Hair follicle dermal papilla cell (primary cell): ENCODE measurements at places on chromosomes 7 and 10. TPM values are rescaled to one million over a fixed set of nuclear protein-coding genes. Genes with fewer than 3 reads are reported as not detected.

The HACD1 gene
- 43.2 and 46.1 TPM in 2 replicates for total RNA-seq

The GIMAP5 gene
- total RNA-seq, result under 0.01 TPM in 1 of 2 replicates, not detected in the other

The GPR85 gene
- total RNA-seq, result 2.4 and 2.8 TPM in 2 replicates

The BMPER gene
- total RNA-seq, result 93.3 and 132 TPM in 2 replicates

The THSD7A gene
- total RNA-seq, result 0.49 and 1.9 TPM in 2 replicates

The C10orf62 gene
- total RNA-seq, result 0.49 TPM in 1 of 2 replicates, not detected in the other

The KAZALD1 gene
- total RNA-seq, result 9.1 and 9.7 TPM in 2 replicates

The SPDYE16 gene
- 0.16 TPM in 1 of 2 replicates, not detected in the other for total RNA-seq

The NEUROG3 gene
- not detected in 2 replicates for total RNA-seq

The CALCR gene
- not detected in 2 replicates for total RNA-seq

The LBX1 gene
- total RNA-seq, result not detected in 2 replicates

The HOXA10 gene
- total RNA-seq, result not detected in 2 replicates

The CABCOCO1 gene
- total RNA-seq, result 2.8 and 8.3 TPM in 2 replicates

The ETV1 gene
- total RNA-seq, result 12.8 and 28.9 TPM in 2 replicates

The MKX gene
- total RNA-seq, result 23.7 and 40.8 TPM in 2 replicates

The GNAT3 gene
- not detected in 2 replicates for total RNA-seq

The OLAH gene
- total RNA-seq, result not detected in 2 replicates

The ZNF804B gene
- total RNA-seq, result not detected in 2 replicates

The SH3PXD2A gene
- total RNA-seq, result 58.3 and 83.9 TPM in 2 replicates

The C10orf105 gene
- 1.1 and 1.2 TPM in 2 replicates for total RNA-seq

The C10orf67 gene
- total RNA-seq, result 0.12 and 0.16 TPM in 2 replicates

The TMEM140 gene
- total RNA-seq, result 3.1 and 4.7 TPM in 2 replicates

The ELMO1 gene
- total RNA-seq, result 0.16 and 0.49 TPM in 2 replicates

The SPRN gene
- 0.16 and 0.49 TPM in 2 replicates for total RNA-seq

The SDK1 gene
- 0.16 and 0.24 TPM in 2 replicates for total RNA-seq

The SPDYE8 gene
- not detected in 2 replicates for total RNA-seq

The PNLIP gene
- total RNA-seq, result not detected in 2 replicates

The CACNB2 gene
- total RNA-seq, result 0.73 and 0.97 TPM in 2 replicates

The PRR15 gene
- total RNA-seq, result not detected in 2 replicates

The PLEKHS1 gene
- 0.16 and 0.24 TPM in 2 replicates for total RNA-seq

The MYL10 gene
- total RNA-seq, result not detected in 2 replicates

The MPP7 gene
- 0.12 and 0.16 TPM in 2 replicates for total RNA-seq

The SUFU gene
- total RNA-seq, result 3.0 and 3.7 TPM in 2 replicates

The GFRA1 gene
- total RNA-seq, result 26.1 and 31.3 TPM in 2 replicates

The FGFR2 gene
- 23.0 and 24.2 TPM in 2 replicates for total RNA-seq

The PAX4 gene
- total RNA-seq, result not detected in 2 replicates

The PDSS1 gene
- 2.1 and 3.0 TPM in 2 replicates for total RNA-seq

The TMED4 gene
- 75.9 and 89.1 TPM in 2 replicates for total RNA-seq
